ENCODE measurements at places on chromosomes 13 and 19. TPM values are rescaled to one million over a fixed set of nuclear protein-coding genes. Genes with fewer than 3 reads are reported as not detected.

DNA sequence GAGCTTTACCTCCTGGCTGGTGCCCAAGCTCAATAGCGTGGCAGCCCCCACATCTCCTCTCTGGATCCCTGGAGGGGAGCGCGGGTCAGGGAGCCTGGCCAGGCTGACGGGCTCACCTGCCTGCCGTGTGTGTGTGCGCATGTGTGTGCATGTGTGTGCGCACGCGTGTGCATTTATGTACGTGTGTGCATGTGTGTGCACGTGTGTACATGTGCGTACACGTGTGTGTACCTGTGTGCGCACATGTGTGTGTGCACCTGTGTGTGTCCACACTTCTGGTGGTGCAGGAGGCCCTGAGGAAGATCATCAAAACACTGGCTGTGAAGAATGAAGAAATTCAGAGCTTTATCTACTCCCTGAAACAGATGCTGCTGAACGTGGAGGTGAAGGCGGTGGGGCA is 1.3 kb downstream of the FSD1 start:
- DNase-seq = no peak

DNA sequence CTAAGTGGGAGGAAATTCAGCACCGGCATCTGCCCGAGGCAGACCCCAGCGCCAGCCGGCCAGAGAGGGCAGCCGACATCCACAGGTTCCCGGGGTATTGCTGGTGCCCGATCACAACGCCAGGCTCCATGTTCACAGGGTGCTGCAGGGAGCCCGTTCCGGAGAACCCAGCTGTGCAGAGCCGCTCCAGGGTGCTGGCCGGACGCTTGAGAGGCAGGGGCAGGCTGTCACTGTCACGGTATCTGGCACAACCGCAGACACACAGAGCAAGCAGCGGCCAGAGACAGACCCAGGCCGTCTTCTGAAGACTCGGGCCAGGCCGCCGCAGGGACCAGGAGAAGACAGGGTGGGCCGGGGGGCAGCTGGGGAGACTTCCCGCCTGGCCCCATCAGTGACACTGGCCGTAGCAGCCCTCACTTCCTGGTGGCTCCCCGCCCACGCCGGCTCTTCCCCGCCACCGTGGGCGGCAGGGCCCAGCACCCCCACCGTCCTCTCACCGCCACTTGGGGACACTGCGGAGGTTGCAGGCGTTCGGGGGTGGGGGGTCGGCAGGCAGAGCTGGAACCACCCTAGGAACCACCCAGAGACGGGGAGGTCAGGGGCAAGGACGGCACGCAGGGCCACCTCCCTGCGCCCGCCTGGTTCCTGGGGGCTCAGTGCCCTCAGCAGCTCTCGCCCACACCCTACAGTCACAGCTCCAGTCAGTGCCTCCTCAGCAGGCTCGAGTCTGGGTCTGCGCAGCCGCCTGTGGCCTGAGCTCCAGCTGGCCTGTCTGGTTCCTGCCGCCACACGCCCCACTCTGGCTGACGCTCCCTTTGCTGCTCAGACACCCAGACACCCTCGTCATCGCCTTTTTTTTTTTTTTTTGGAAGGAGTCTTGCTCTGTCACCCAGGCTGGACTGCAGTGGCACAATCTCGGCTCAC is 3.8 kb downstream of the RNF126 start:
- DNase-seq = no peak

S1PR5 gene
- total RNA-seq = 0.13 TPM

GRCh38 chr19:12695514-12695913 is 917 bp downstream of the FBXW9 start:
- no peak for DNase-seq

DNA sequence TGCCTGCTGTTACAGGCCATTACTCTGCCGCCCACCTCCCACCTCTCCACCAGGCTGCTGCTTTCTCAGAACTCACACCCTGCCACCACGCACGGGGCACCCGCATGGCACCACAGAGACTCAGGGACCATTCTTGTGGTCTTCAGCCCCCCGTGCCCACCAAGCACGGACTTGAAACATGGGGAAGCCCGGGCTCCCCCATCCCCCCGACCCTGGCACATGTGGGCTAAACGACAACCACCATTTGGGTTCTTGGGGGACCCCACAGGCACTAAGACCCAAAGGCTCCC is 23.1 kb upstream of the TINCR start:
- DNase-seq = no peak

DNA sequence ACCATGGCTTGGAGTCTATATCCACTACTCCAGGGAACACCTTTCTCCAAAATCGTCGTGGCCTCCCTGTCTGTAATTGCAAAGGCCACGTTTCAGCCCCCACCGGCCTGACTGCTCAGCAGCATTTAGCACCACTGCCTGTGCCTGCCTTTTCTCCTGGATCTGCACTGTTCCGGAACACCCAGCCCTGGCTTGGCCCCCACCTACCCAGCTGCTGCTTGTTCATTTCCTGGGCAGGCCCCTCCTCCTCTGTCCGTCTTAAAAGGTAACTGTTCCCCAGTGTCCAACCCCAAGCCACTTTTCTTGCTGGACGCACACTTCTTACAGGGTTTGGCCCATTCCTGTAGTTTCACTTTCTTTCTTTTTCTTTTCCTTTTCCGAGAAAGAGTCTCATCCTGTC is 8.5 kb upstream of the SYT5 start:
- DNase-seq = no peak

DNA sequence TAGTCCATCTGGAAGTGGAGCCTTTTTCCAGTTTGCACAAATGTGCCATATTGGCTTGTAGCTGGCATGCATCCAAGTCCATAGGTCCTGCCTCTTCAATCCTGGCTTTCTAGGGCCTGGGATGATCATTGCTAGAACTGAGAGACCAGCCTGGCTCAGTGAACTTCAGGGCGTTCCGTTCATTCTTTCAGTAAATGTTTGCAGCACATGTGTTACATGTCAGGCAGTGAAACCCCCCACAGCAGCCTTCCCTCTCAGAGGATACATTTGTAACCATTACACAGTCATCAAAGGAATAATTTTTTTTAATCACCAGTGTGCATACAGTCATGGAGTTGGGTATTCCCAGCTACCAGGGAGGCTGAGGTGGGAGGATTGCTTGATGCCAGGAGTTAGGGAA is 9.7 kb downstream of the FUT2 start:
- no peak for DNase-seq

DNA sequence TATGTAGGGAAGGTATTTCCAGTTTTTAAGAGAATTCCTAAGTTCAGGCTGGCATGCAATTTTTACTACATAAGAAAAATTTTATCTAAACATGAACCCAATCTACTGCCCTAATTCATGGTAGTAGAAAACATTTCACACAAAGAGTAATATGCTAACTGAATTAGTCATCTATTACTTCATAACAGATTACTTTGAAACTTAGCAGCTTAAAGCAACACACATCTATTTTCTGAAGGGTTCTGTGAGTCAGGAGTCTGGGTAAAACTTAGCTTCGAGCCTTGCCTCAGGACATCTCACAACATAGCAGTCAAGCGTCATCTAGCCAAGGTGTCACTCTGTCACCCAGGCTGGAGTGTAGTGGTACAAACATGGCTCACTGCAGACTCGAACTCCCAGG is 537.5 kb downstream of the DCT start:
- DNase-seq = no peak

GRCh38 chr19:43741075-43741825 is 13.5 kb downstream of the SMG9 start:
- no peak for DNase-seq

GRCh38 chr19:50050406-50051227 is 24.8 kb downstream of the ZNF473 start:
- peak; percentile 92 for DNase-seq

GRCh38 chr13:79812070-79812850 is 331.3 kb downstream of the NDFIP2 start:
- no peak for DNase-seq

- no peak for DNase-seq
Measured at GRCh38 chr19:55619286-55619685, 5.1 kb downstream of the ZNF784 start.

- no peak for DNase-seq
Measured at GRCh38 chr13:100694722-100695508, 20.3 kb upstream of the TMTC4 start.

DNA sequence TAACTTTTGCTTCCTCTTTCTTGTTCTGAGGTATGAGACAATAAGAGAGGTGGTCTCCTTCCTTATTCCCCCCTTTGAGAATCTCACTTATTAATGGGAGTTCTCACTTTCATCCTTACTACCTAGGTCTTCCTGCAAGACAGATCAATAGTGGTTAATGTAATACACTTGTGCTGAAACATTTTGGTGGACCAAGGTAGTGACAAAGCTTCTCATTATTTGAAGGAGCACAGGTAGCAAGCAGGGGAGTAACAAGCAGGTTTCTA is 17.9 kb downstream of the ZNF700 start:
- DNase-seq = no peak

All from mesenteric fat pad (tissue), 1 donor.